ENCODE measurements at places on chromosomes 2 and 18.
A peak's percentile ranks its signal among the peaks of the same experiment; 100 is the strongest.

- no peak for DNase-seq
These were observed 193.5 kb upstream of the ALKAL2 start for GRCh38 chr2:481388-481787.

GRCh38 chr2:103010751-103011150 lies 248.9 kb downstream of the TMEM182 start:
- no peak for DNase-seq

DNA sequence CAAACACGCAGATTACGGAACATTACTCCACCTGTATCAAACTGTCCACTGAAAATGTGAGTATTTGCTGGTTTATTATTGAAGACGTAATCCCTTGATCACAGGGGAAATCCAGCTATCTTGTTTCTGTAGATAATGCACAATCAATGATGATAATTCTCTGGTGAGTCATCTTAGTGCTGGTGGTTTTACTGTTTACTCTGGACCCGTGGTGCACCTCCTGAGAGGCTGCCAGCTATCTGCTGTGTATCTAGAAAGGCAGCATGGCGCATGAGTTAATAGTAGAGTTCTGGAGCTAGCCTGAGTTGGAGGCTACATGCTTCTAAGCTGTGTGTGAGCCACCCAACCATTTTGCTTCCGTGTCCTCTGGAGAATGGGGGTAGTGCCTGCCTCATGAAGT lies 6.5 kb downstream of the NCAPH start:
- DNase-seq = no peak

GRCh38 chr2:16409849-16410248 lies 255.8 kb downstream of the CYRIA start:
- no peak for DNase-seq

GRCh38 chr2:55992455-55992854 lies 68.9 kb upstream of the EFEMP1 start:
- DNase-seq = no peak

GRCh38 chr2:151544449-151544848 lies 134.7 kb downstream of the RIF1 start:
- no peak for DNase-seq

DNA sequence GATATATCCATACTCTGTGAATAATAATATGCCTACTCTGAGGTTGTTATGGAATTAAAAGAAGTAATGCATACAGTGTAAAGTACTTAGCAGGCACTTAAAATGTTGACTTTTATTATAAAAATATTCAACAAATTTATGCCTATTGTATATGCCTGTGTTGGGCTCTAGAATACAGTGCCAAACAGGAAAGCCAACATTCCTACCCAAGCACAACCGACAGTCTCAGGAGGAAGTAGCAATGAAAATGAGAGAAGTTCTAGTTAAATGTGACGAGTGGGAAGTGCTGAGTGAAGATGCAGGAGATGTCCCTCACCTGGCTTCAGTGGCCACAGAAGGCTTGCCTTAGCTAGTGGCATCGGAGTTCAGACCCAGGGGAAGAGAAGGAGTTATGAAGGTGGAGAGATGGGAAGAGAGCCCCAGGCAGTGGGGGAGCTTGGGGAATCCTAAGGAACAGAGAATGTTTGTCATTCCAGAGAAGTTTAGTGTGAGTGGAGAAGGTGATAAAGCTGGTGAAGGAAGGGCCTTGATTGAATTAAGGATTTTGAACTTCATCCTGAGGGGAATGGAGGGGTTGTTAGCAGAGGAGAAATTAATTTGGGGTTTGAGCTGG lies 105.4 kb upstream of the CNGA3 start:
- no peak for DNase-seq

- DNase-seq = no peak
These were observed 423.4 kb downstream of the RND3 start for GRCh38 chr2:150063931-150064548.

DNA sequence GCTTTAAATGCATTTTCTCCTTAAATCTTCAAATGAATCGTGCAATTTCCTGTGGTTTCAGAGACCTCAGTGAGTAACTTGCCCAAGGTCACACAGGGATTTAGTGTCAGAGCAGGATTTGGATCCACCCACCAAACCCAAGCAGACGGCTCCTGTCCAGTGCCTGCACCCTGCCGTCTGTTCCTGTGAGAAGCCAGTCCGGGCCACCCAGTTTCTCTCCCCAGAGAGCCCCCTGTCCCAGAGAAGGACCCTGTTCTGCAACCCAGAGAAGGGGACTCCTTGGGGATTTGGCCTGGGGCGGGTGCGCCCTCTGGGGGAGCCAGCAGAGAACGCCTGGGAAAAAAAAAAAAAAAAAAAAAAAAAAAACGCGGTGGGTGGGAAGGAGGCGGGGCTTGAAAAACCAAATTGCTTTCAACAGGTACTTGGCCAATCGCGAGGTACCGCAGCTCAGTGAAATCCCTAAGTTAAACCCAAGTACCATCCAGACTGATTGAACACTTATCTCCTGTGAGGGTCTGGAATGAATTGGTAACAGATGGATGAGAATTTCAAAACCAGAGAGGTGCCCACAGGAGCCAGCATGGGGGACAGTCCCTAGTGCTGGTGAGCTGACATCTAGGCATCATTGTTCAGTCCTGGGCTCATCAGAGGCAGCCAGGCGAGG lies 30.9 kb upstream of the REEP1 start:
- DNase-seq = peak; percentile 60

DNA sequence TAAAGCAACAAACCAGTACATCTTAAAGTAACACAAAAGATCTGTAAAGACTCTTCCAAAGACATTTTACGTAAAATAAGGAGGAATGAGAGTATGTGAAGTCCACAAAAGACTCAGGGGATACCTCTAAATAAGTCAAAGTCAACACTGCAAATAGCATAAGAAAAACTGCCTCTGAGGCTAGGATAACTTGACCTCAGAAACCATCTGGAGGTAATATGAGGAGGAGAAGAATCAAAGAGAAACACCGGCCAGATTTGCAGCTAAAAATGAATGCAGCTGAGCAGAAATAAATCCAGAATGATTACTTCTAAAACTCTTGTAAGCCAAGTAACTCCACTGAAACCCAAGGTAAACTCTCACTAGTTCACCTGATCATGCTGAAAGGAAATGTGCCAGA lies 52.2 kb upstream of the ERMN start:
- peak; percentile 63 for DNase-seq

- no peak for DNase-seq
These were observed 3.2 kb downstream of the SP100 start for GRCh38 chr2:230419181-230419580.

GRCh38 chr2:157785200-157785599 lies 90.9 kb downstream of the ACVR1 start:
- DNase-seq = no peak

- no peak for DNase-seq
These were observed 114.0 kb downstream of the FAM210A start for GRCh38 chr18:13612196-13612997.

DNA sequence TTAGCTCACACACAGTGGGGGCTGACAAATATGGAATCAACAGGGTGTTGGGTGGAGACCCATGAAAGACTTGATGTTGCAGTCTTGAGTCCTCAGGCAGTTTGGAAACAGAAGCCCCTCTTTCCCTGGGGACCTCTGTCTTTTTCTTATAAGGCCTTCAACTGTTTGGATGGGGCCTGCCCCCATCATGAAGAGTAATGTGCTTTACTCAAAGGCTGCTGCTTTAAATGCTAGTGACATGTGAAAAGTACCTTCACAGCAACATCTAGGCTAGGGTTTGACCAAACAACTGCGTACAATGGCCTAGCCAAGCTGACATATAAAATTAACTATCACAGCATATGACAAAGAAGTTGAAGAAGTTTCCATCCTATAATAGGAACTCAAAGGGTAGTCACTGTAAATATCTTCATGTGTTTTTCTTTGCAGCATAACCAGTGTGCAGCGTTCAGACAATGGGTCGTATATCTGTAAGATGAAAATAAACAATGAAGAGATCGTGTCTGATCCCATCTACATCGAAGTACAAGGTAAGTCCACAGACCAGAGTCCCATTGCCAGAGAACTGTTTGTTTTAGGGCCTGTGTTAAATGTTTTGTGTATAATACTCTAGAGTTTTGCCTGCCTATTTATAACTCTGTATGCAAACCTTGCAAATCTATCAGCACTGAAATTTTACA lies 46.3 kb downstream of the MERTK start:
- no peak for DNase-seq

GRCh38 chr2:148557844-148558436 lies 86.6 kb upstream of the EPC2 start:
- DNase-seq = no peak

DNA sequence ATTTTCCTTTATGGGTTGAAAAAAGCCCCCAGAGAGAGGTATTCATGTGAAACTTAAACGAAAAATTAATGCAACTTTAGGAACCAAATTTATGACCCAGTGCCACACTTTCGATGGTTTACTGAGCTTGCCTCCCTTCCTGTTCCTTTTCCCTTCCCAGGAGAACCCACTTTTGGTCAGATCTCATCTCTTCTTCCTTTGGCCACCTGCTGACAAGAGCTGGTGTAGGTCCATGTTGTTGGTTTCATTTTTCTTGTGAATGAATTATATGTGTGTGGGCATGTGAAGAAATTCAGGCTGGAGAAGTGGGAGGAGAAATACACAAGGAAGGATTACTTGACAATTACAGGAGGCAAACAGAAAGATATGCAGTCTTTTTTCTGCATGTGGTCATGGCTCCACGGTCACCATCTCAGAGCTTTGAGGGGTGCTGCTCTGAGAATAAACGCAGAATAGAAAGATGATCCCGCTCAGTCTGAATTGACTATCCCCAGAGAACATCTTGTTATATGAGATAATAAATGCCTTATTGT lies 111.3 kb upstream of the TCF4 start:
- no peak for DNase-seq

- DNase-seq = no peak
These were observed 3.7 kb downstream of the MYL12B start for GRCh38 chr18:3265564-3266033.

GRCh38 chr2:42622943-42623676 lies 54.7 kb downstream of the MTA3 start:
- DNase-seq = no peak

DNA sequence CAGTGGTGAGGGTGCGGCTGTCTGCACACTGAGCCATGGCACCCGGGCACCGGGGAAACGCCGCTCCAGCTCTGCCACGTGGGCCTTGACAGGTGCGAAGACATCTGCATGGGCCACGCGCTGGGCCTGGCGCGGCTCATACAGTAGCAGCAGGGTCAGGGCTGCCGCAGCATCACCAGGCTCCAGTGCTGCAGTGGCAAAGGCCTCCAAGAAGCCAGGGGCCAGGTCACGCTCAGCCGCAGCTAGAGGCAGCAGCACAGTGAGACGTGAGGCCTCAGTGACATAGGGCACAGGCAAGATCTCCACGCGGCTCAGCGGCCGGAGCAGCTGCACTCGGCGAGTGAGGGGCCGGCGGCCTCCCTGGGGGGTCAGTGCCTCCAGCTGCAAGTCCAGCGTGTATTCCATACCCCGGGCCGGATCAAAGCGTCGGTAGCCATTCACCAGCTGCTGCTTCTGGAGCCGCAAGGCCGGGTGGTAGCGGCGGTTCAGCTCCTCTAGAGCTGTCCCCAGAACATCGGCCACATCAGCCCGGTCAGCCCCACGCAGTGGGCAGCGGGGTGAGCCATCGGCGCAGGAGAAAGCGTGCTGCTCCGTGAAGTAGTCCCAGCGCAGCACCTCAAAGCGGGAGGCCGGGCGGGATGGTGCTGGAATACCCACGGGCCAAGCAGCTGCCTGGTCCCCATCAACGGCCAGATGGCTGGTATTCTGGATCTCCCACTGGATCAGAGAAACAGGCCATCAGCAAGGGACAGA lies 3.5 kb downstream of the CHPF start:
- no peak for DNase-seq

DNA sequence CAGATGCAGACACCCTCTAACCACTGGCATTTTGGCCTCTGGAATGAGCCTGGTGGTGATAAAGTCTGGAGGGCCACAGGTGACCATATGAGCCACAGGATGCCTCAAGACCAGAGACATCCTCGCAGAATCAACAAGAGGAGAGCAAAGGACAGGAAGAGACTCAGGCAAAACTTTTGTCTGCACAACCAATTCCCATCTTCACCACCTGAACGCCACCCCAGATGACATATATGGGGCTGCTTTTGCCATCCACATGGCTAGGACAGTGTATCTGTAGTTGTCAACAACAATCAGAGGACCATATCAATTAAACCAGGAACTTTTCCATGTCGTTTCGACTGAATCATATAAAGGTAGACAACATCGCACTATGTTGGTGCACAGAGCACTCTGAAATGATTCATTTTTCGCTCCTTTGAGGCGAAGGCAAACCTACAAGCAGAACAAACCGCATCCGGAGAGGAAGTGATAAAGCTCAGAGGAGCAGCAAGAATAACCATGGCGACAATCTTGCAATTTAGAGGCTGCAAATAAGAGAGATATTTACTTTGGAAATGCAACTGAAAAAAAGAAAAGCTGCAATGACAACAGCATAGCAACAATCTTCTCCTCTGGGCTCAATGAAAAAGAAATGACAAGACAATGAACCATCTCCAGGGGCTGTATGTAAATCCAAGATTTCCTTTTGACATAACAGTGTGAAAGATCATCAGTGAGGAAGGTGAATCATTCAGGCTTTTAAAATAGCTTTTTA lies 204.5 kb downstream of the ARL4C start:
- no peak for DNase-seq

DNA sequence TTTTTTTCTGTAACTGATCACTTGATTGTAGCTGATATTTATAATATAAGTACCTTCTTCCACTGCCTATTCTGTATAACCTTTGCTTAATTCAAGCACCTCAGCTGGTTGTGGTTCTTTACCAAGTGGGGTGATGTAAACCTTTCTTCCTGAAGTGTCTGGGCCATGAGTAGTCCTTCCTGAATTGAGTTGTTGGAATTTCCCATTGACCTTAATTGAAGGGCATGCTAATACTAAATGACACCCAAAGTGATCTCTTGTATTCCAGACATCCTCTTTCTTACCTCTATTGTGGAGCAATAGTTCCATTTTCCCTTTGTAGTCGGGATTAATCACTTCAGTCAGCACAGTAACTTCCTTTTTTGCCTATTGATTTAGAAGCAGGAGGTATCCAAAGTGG lies 1496.8 kb upstream of the CELF4 start:
- DNase-seq = no peak

- DNase-seq = no peak
These were observed 269.8 kb downstream of the KLHL29 start for GRCh38 chr2:23654756-23655155.

DNA sequence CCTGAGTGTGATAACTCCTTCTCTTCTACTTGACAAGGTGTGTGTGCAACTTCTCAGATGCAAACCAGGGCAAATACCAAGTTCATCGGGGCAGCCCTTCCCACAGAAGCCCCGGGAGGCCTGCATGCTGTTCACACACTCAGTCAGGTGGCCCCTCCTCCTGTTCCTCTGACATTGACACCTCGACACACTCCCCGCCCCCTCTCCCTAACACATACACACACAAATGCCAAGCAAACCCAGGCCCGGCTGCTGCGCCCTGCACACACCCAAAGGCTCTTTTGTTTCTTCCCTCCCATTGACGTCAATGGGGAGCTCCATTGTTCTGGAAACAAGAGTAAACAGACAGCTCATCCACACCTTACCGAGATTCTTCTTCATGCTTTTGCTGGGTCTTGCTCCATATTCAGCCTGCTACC lies 1.7 kb upstream of the PER2 start:
- DNase-seq = peak; percentile 51

All from NCI-H2171 (cell line).